Cardiac muscle cell (in vitro differentiated cells and primary cell): ENCODE measurements at places on chromosomes 6 and 20. TPM values are rescaled to one million over a fixed set of nuclear protein-coding genes. Genes with fewer than 3 reads are reported as not detected.

PTGIS gene
- total RNA-seq, result 5.3 and 7.8 TPM in 2 replicates

DNA sequence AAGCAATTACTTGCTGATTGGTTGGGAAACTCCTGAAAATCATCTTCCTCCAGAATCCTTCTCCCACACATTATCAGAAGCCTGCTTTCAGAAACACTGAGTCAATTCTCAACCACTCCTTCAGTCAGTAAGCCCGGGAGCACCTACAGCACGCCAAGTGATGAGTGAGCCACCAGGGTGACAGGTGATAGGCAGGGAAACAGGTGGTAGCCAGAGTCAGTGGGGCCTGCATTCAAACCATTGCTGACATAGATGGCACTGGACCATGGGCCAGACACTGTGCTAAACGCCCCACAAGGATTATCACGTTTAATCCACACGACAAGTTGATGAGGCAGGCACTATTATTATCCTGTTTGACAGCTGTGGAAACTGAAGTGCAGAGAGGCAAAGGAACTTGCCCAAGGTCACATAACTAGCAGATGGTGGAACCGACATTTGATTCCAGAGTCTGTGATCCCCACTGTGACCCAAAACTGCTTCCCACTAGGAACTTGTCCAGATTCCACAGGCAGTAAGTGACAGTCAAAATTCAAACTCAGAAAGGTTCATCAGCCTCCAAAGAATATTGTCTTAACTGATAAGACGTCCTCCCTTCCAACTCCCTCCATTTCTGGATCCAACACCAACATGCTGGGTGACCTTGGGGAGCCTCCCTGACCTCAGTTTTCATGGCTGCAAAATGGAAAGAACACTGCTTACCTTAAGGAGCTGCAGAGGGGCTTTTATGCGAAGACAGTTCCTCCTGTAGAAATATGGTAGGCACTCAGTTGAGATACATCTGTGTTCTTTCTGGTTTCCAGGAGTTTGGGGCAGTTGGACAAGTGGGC, 23.9 kb upstream of the TOP1 start:
- H3K4me1 ChIP-seq, result no peaks in the 10 kb centered on the region
- H3K36me3 ChIP-seq, result no peaks in the 10 kb centered on the region
- no peak for DNase-seq
- no peaks in the 10 kb centered on the region for H3K27me3 ChIP-seq

DNA sequence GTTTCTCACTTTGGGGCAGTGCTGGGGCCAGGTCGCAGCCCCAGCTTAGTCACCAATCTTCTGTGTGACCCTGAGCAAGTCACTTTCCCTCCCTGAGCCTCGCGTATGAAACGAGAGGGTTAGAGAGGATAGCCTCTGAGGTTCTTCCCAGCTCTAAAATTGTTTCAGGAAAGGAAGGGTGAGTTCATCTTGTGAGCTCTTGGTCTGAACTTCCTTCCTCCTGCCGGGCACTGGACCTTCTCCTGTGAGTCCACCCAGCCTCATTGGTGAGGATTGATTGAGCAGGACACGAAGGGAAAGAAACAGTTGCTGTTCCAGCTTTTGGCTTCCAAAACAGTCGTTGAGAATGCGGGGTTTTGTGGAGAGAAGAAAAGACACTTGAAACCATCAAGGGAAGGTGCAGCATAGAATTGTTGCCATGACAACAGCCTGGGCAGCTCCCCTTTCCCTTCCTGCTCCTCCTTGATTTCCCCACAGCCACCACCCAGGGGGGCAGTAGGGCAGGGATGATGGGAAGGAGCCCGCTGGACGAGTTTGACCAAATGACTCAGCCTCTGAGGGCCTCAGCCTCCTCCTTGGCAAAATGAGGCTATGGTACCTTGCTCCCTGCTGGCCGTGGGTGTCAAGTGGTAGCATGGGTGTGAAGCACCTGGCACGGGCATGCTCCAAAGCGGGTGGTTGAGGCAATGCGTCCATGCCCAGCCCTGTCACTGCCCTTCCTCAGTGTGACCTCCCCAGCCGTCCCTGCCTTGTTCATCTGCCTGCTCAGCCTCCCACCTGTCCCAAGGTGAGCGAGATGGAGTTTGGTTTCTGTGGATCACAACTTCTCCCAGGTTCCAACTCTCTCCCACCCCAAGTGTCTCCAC, 107.8 kb downstream of the CDC5L start:
- no peaks in the 10 kb centered on the region for H3K36me3 ChIP-seq
- no peak overlapping the region for H3K27ac ChIP-seq
- H3K27me3 ChIP-seq, result no peaks in the 10 kb centered on the region
- H3K4me3 ChIP-seq, result no peak overlapping the region
- no peaks in the 10 kb centered on the region for H3K4me1 ChIP-seq

GRCh38 chr20:60718743-60719480, 533.1 kb upstream of the CDH4 start:
- DNase-seq, result no peak
- no peaks in the 10 kb centered on the region for H3K4me1 ChIP-seq
- no peak overlapping the region for H3K4me3 ChIP-seq
- H3K27ac ChIP-seq, result no peak overlapping the region
- H3K27me3 ChIP-seq, result no peaks in the 10 kb centered on the region

EXOC2 gene
- total RNA-seq, result 24.1 and 29.2 TPM in 2 replicates

GRCh38 chr20:2564406-2564805, 28.0 kb downstream of the TMC2 start:
- no peak overlapping the region for H3K4me3 ChIP-seq
- no peak for DNase-seq
- H3K4me1 ChIP-seq, result no peaks in the 10 kb centered on the region
- no peaks in the 10 kb centered on the region for H3K36me3 ChIP-seq
